NCI-H2171 treated with DMSO at 0.1 percent for 48 hours (cell line): ENCODE measurements at places on chromosomes 16 and 17.

GRCh38 chr17:48429638-48430586 is at the start of gene SKAP1:
Gene SKAP1, minus strand, starts transcription at chr17:48430214.
- DNase-seq, result no peak

DNA sequence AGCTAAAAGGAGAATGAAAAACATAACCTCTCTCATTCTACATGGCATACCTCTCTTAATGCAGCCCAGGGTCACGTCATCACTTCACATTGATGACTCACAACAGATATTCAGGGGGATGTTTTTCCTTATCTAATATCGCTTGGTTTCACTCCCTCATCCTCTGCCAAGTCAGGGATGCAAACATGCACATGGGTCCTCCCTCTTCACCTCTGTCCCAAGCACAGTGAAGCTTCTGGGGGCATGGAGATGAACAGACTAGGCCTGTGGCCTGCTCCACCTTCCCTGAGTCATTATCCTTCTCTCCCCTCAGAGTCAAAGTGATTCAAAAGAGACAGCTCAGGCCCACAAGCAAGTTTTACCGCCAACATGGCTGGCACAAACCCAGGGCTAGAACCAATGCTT is 2.3 kb upstream of the MT2A start:
- DNase-seq, result no peak

GRCh38 chr17:75364078-75364477 is 41.4 kb downstream of the GRB2 start:
- no peak for DNase-seq

GRCh38 chr17:3026125-3026855 is 37.1 kb downstream of the OR1D5 start:
- no peak for DNase-seq

DNA sequence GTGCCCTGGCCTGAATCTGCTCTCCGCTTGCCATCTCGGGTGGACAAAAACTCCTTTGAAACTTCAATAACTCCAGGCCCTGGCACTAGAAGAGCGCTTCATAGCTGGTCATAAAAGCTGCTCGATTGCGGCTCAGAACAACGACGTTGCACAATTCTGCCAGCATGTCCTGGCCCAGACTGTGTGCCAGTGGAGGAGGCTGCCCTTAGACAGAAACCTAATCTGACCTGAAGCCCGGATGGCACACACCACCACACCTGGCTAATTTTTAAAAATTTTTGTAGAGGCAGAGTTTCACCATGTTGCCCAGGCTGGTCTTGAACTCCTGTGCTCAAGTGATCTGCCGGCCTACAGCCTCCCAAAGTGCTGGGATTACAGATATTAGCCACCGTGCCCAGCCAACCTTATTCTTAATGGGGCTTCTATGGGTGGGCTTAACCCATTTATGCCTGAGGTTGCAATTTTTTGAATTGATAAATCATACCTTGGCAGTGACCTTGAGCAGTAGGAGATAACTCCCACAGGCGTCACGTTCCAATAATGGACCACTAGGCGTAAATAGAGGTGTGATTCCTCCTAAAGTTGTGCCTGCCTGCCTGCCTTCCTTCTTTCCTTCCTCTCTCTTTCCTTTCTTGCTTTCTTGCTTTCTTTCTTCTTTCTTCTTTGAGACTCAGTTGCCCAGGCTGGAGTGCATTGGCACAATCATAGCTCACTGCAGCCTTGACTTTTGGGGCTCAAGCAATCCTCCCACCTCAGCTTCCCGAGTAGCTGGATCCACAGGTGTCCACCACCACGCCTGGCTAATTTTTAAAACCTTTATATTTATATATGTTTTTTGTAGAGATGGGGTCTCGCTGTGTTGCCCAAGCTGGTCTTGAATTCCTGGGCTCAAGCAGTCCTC is 1.1 kb upstream of the PPL start:
- no peak for DNase-seq

DNA sequence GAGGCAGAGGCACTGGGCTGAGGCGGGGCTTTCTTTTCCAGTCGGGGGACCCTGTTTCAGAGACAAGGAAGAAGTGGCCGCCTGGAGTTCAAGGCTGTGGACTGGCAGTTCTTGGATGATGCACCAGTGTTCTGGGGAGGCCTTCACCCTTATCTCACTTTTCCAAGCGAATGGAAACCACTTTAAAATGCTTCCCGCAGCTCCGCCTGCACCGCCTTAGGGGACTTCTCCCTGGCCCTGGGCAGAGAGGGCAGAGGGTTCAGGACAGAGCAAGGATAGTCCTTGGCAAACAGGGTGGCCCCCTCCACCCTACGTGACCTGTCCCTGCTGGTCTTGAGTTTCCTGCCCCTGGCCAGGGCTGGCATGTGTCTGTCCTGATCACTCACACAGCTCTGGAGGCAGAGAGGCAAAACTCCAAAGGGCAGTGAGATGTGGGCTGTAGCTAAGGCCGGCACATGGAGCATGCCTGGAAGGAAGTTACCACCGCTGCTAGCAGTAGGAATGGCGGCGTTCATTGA is 20.6 kb downstream of the RTN4RL1 start:
- DNase-seq, result no peak

GRCh38 chr17:62637809-62638208 is 10.3 kb downstream of the MRC2 start:
- DNase-seq, result no peak

GRCh38 chr16:75555213-75555706 is 792 bp downstream of the TMEM231 start:
- peak; percentile 72 for DNase-seq

GRCh38 chr16:6573577-6573976 is 759.1 kb upstream of the RBFOX1 start:
- DNase-seq, result no peak

- no peak for DNase-seq
These were observed 59.9 kb downstream of the OR1D5 start for GRCh38 chr17:3003296-3004149.

DNA sequence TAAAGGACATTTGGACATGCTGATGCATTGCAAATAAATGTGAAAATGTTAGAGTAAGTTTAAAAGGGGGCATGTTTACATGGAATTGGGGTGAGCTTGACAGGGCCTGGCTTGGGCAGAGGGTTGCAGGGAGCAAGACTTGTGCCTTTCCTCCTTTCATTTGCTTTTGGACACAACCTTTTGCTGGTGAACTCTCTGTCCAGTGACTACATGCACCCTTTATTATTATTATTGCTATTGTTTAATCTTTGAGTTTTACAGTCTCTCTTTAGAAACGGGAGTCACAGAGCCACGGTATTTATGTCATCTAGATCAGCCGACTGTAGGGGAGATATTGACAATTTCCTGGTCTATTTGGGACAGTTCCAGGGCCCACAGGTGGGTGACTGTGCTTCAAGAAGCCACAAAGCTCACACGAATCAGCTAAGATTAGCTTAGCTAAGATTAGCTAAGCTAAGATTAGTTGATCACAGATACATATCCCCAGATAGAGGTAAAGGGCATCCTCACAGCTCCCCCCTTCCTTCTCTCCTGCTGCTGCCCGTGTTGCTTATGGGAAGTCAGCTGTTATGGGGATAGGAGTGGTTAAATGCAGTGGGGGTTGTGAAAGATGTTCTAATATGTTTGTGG is 28.9 kb upstream of the ETV4 start:
- DNase-seq, result no peak

DNA sequence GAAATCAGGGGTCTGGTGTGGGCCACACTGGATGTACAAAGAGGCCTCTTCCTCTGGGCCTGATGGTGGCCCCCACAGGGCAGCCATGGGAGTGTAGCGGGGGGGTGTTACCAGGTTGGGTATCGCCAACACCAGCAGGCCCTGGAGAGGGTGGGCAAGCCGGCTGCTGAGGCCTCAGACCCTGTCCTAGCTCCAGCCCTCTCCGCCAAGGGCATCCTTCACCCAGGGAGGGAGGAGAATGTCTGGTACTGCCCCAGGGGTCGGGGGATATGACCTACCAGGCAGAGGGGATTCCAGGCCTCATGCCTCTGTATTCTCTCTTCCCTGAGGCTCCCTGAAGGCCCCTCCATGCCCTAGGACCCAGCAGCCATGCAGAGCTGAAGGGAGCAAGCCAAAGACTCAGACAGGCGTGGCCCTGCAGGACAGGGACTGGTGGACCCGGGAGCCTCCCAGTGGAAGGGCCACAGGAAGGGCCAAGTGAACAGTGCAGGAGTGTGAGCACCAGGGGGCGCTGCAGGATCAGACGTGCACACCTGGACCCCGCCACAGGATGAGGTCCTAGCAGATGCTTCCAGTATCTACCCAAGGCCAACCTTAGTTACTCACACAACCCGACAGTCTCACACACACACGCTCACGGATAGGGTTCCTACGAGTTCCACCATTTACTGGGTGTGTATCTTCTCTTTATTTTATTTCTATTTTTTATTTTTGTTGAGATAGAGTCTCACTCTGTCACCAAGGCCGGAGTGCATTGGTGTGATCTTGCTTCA is 10.9 kb upstream of the CES4A start:
- DNase-seq, result peak; percentile 88

DNA sequence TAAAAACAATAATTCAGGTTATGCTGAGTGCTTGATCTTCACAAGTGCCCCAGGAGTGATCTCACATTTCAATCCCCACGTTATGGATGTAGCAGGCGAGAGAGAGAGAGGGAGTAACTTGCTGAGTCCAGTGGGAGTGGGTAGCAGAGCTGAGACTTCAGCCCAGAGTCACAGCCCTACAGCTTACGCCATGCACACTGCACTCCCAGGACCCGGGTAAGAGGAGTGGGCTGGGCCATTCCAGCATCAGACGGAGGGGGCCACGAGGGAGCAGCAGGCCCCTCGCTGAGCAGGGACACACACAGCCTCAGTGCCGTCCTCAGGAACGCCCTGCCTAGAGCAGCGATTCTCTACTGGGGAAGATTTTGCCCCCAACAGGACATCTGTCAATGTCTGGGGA is 9.8 kb upstream of the KIF19 start:
- DNase-seq, result peak; percentile 39

DNA sequence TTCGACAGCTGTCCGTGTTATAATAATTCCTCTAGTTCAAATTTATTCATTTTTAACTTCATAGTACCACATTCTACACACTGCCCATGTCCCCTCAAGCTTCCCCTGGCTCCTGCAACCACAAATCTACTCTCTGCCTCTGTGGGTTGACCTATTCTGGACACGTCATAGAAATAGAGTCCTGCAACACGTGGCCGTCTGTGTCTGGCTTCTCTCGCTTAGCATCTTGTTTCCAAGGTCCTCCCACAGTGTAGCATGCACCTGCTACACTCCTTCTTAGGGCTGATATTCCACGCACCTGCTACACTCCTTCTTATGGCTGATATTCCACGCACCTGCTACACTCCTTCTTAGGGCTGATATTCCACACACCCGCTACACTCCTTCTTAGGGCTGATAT is 16.5 kb downstream of the SCGB1C2 start:
- no peak for DNase-seq

DNA sequence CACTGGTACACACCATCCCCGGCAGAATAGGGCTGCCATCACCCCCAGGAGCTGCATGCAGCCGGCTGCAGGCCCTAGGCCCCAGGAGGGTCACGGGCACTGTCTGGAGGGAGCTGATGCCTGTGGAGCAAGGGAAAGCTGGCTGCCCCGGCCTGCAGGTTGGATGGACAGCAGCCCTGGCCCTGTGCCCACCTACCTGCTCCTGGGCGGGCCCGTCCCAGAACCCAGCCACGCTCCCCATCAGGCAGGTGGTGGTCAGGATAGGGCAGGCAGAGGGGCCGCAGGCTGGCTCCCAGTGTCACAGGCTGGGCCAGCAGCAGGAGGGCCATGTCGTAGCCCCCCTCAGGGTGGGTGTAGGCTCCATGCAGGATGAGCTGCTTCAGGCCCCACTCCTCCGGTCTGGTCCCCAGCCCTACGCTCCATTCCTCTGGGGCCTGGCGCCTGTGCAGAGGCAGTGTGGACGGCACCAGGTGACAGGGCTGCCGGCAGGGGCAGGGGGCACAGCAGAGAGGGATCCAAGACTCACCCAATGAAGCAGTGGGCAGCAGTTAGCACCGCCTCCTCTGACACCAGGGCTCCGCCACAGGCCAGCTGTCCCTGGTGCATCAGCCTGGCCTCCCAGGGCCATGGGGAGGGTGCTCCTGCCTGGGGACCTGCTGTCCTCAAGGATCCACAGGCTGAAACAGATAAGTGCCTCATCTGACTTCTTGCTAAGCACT is 4.0 kb downstream of the PRSS53 start:
- no peak for DNase-seq

- peak; percentile 31 for DNase-seq
These were observed 19.7 kb downstream of the TMEM11 start for GRCh38 chr17:21194226-21194625.

DNA sequence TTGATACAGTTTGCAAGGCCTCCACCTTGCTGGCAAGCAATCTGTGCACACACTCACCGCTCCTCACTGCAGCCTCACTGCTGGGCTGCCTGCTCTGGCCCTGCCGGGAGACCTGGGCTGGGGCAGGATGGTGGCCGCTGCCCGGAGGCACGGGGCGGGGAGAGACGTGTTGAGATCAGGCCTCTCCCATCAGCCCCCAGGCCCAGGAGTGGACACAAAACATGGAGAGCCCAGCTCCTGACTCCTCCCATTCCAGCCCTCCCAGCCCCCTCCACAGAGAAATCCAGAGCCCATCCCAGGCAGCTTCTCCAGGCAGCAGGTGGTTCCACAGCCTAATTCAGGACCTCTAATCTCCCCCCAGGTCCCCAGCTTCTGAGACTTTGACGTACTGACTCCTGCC is 23.1 kb upstream of the RPL38 start:
- no peak for DNase-seq

DNA sequence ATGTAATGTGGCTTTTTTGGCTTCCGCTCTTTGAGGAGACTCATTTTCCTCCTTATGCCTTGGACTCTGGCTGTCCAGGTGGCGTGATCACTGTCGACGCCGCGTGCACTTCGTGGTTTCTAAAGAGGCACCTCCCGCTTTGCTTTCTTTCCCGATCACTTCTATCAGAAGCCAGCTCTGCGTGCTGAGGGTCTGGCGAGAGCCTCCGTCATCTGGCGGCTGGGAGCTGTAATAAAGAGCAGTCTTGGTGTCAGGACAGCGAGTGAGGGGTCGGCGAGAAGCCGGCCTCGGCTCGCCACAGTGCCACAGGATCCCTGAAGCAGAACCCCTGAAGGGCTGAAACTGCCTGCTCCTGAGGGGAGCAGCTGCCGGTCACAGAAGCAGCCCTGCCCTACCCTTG is 7.4 kb downstream of the ZNF750 start:
- no peak for DNase-seq

GRCh38 chr17:58996968-58997367 is 109.7 kb downstream of the TRIM37 start:
- no peak for DNase-seq

DNA sequence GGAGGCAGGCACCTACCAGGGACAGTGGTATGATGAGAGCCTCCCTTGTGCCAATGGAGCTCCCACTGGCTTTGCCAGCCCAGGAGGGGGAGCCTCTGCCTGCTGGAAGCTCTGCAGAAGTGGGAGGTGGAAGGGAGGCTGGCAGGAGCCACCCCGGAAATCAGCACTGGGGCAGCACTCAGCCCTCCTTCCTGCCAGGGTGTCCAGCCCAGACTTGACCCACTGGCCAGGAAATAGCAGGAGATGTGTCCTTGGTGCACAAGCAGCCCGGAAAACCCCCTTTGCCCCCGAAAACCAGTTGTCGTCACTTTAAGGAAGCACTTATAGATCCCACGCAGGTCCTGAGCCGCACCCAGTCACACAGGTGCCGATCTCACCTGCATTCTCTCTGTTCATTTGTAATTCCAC is 49.3 kb upstream of the CACNG4 start:
- DNase-seq, result no peak
